ENCODE measurements at places on chromosomes 7 and 10. TPM values are rescaled to one million over a fixed set of nuclear protein-coding genes. Genes with fewer than 3 reads are reported as not detected.

GNAT3 gene
- not detected for total RNA-seq

OGDHL gene
- 0.26 TPM for total RNA-seq

GIMAP5 gene
- 0.12 TPM for total RNA-seq

CABCOCO1 gene
- total RNA-seq, result 8.5 TPM

ERCC6 gene
- 130 TPM for total RNA-seq

COG5 gene
- total RNA-seq, result 30.8 TPM

All from aortic smooth muscle cell (primary cell).